ENCODE measurements at places on chromosomes 1 and 21.

DNA sequence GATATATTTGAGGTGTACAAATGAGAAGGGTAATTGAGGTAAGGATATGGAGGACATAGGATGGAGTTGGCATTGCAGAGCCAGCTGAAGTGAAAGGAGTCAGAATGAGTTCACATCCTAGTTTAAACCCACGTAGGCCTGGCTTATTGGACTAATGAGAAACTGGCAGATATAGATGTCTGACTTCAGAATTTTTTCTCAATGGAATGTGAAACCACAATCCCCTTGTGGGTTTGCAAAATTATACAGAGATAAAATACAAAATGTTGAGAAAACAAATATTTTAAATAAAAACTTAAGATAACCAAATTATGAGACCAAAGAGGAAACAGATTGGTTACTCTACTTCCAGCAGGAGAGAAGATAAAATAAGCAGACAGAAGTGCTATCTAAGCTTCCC is 277.4 kb upstream of the LRRC7 start:
- DNase-seq: peak; percentile 9

DNA sequence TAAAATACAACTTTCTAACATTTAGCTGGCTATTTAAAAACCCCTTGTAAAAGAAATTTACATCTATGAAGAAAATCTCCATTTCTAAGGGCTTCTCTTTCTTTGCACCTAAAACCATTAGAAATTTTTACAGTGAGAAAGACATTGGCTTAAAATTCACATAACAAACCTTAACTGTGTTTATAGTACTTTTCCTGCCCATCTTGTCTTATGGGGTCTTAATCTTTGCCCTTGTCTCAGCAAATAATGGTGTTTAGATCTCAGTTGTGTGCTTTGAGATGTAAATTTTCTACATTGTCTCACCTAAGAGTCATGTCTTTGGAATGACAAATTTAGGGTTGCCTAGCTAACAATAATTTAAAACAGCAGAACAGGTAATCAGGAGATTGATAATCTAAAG is 71.5 kb downstream of the DDAH1 start:
- no peak for DNase-seq

DNA sequence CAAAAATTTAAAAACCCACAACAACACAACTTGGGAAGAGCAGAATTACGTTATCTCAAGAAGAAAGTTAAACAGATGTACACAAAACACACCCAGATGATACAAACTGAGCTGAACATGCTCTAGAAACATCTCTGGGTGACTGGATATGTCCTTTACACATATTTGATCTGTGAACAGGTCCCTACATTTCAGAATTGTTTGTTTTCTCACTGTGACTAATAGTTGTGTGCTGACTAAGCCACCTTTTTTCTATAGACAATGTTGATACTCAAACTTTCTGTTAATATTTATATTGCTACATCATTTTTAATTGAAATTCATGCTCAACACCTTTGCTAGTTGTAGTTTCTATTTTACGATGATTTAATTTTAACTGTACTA is 1.0 kb upstream of the F11R start:
- DNase-seq: no peak

GRCh38 chr1:16720351-16721223 is 19.7 kb upstream of the RNU1-4 start:
- DNase-seq: peak; percentile 14

- DNase-seq: no peak
These were observed 25.9 kb upstream of the TARDBP start for GRCh38 chr1:10986525-10986890.

GRCh38 chr1:59971464-59971911 is 44.9 kb upstream of the CYP2J2 start:
- peak; percentile 56 for DNase-seq

DNA sequence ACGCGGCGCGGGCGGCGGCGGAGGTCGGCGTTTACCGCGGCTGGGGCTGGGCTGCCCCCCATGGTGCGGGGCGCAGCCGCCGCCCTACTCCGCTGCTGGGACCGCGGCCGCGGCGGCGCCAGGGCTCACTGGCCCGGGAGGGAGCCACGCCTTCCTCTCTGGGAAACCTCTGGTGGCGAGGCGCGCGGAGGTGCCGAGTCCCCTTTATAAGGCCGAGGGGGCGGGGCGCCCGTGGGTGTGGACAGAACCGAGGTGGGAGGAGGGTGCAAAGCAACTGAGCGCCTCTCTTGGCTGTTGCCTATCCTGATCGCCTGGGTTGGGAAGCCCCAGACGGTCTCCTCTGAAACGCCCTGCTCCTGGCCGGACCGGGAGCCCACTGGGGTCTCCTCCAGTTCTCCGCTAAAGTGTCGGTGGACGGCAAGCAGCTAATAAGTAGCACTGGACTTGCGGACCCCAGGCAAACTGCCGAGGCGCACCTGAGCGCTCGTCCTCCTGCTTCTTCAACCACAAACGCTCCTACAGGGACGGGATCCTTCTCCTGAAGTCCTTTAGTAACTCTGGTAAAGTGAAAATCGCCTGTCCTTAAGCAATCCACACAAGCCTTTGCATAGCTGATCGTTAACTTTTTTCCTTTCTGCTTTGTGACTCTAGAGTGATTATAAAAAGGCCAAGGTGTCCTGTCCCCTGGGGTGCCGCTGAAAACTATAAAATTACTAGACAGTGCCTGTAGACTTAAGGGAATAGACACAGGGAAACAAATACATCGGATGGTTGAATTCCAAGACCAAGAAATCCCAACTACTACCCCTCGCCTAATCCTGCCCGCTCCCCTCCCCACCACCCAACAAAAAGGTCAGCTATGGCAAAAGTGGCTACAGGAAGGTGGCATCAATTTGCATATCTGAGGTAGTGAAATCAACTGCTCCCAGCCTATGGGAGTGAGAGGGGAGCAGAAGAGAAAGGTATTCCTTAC is at the start of gene PTGER3:
Gene PTGER3 (minus strand): TSS at position 182 of the 973 bp plus-strand sequence. CDS start 239 bp downstream, outside the sequence.
- no peak for DNase-seq

DNA sequence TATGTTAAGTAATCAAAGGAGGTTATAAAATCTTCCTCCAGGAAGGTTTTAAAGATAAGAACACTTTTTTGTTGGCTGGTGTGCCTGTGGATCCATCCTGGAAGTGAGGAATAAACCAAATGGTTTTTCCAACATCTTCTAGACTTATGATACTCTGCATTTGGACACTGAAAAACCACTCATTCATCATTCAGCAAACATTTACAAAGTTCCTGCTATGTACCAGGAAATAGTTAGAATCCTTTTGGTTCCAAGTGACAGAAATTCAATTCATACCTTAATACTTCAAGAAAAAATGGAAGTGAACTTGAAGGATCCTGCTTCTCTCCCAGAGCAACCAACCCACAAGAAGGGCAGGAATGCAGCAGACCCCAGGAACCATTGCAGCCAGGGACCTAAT is 39.6 kb upstream of the PIGC start:
- no peak for DNase-seq

DNA sequence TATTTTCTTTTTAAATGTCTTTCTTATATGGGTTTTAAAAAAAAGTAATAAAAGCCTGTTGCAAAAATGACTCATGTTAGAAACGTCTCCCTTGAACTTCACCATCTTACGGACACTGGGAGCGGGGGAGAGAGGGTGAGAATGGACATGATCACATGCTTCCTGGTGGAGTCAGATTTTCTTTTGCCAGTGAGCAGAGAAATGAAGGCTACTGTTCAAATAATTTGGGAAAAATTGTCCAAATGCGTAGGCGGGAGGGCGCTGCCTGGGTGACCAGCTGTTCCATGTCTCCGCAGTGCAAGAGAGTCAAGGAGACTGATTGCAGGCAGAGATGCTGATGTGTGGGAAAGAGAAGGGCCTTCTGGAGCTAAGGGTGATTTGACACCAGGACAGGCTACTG is 23.1 kb downstream of the EIF2D start:
- peak; percentile 88 for DNase-seq

DNA sequence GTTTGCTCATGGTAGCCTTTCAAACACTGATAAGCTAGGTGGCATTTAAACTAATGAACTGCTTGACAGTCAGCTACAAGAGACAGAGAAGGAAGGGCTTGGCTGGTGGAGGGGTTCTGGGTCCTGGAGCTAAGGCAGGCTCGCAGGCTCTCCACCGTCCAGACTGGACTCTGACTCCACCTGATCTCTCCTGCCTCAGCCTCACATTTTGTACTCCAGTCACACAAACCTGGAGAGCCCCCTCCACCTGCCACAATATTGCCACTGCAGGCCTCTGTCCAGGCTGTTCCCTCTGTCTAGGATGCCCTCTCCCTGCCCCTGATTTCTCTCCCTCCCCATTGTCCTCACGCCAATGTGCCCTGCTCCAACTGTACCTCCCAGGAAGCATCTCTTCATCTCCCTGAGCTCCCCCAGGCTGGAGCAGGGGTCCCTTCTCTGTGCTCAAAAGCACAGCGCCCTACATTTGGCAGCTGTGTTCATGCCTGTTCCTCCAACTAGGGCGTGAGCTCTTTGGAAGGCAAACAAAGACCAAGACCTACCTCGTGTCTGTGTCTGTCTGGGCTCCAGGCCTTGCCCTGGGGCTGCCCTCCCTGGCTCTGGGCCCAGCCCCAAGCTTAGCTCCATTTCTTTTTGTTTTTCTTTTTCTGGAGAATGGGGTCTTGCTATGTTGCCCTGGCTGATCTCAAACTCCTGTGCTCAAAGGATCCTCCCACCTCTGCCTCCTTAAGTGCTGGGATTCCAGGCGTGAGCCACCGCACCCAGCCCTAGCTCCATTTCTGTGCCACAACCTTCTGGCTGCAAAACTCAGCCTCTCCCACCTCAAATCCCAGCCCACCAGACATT is 2.9 kb downstream of the TIE1 start:
- DNase-seq: no peak

- peak; percentile 96 for DNase-seq
These were observed 441.1 kb downstream of the SETD4 start for GRCh38 chr21:35619184-35619583.

DNA sequence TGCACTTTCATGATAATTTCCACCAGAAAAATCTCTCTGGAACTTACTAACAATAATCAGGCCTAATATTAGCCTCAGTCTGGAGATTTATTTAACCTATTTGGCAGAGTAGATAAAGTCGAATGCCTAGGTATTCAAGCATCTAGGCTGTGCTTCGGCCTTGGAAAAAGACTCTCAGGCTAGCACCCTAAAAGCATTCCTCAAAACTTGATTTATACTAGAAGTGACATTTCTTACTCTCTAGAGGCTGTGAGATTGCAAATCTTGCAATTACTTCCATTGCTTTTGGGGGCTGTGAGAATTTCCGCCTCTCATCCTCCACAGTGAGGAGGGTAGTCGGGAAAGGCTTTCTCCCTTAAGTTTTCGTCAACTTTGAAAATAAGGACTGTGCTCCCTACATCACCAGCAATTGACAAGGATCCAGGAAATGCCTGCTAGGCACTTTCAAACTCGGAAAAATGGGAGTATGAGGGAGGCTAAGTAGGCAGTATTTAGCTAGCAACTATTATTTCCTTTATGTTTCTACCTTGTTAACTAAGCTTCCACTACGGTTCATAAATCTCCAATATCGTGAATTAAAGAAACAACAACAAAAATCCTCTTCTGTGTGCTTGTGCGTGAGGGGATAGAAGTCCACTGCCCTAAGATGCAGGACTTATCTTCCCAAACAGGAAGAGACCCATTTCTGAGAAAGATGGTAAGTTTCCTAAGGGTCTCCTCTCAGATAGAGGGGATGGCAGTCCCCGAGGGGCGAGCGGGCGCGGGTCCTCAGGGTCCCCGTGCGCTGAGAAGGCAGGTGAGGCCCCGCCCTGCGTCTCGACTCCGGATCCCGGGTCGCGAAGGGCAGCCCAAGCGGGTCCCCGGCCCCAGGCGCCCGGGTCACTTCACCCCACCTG is 1.1 kb upstream of the LMO4 start:
- no peak for DNase-seq

GRCh38 chr1:172476218-172476811 is 32.4 kb upstream of the PIGC start:
- peak; percentile 69 for DNase-seq

DNA sequence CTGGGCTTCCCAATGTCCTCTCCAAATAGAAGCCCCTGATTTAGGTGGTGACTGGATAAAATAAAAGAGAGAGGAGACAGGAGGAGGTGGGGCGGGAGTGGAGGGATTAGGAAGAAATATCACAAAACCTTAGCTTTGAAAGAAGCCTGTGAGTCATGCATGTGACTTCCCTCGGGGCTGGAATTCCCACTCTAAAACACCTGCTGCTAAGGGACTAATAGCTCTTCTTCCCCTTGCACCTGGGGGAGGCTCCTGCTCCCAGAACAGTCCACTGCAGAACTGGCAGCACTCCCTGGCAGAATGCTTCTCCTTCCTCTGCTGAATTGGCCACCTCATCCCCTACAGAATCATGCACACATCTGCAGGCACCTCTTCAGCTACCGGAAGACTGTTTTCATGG is 207.2 kb downstream of the ATG4C start:
- no peak for DNase-seq

DNA sequence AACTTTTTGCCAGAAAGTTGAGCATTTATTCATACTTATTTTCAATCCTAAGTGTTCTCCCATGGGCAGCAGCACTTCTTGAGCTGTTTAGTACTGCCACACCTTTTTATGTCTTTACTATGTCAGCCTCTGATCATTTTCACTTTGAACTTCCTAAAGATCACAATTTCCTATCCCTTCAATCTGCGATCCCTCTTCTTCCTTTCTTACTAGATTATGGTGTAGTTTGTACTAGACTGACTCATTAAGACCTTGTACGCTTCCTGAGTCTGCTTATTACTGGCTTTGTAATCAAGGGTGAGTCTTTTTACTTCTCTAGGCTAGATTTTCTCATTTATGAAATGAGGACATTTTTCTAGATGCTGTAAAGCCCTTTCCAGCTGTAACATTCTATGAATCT is 55.1 kb downstream of the LRIG2 start:
- no peak for DNase-seq

DNA sequence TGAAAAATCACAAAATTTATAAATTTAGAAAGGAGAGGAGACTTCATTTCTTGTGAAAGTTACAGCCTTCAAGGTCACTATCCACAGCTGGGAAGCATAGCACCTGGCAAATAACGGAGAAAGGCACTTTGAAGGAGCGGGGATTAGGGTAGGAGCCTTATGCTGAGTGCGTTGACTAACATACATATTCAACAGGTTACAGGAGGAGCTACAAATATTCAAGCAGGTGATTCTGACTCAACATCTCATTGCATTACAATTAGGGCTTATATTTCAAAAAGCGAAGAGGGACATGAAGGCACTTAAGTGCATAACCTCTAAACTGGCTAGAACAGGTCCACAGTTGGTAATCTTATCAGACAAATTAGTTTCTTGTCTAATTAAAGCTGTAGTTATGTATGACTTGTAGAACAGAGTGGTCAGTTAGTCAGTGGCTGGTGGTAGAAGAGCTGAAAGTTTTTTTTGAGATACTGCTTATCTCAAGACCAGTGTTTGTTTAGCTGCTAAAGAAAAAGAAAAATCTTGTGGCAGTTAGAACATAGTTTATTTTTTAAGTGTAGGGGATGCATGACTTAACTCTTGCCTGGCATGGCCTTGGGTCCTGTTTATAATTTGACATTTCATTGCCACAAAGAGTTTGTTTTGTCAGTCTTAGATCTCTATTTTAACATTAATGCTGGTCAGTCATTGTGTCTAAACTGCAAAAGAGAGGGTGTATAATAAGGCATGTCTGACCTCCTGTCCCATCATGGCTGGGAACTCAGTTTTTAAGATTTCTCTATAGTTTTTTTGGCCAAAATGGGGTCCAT is 311.5 kb downstream of the DUSP10 start:
- DNase-seq: no peak

All from HT1080 (cell line).